ENCODE measurements at places on chromosomes 16 and 17.

DNA sequence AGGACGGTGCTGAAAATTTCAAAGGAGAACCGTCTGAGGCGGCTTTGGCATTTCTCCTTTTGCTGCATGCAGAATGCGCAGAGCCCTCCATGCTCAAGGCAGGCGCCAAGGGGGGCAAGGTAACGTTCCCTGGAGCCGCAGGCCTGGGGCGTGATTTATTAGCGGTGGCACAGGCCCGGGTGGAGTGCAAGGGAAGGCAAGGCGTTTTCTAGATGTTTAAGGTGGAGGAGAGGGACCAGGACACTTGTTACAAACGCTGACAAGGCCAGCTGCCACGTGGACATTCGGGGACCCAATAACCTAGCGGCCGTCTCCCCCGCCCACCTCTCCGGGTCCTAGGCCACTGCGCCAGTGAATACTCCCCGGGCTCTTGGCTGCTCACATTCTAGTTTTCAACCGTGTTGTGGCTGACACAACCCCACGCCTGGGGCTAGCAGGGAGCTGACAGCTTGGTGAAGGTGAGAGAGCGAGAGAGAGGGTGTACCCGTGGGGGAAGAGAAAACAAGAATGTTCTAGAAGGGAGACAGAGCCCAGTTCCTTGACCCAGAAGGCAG lies 250.1 kb downstream of the C16orf95 start:
- no peaks in the 10 kb centered on the region for H3K27me3 ChIP-seq
- H3K36me3 ChIP-seq, result no peaks in the 10 kb centered on the region
- no peak for DNase-seq
- no peak overlapping the region for H3K4me3 ChIP-seq
- H3K27ac ChIP-seq, result no peak overlapping the region

DNA sequence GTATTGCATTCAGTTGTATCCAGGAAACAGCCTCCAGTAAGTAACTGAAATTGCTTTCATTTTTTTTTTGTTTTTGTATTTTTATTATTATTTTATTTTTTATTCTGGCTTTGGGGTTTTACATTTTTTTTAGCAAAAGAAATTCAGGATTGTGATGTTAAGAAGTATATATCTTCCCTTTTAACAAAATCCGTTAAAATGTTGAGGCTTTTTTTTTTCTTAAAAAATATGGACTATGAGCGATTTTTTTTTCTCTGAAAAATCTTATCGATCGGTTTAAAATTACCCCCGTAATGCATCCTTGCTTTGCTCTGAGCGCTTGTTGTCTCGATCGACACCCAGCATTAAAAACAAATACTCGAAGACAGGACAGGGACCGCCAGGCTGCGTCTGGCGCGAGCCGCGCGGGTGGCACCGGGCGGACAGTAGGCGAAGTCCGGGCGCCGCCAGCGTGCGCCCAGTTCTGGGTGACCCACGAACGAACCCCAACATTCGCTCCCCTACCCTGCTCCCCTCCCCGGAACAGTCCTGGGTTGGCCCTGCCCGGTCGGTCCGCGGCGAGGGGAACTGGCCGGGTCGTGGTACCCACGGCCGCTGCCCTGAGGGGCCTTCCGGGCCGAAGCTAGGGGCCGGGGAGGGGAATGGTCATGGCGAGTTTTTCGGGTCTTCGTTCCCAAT lies 482 bp downstream of the BAHCC1 start:
- no peak for DNase-seq
- peak overlapping the region; percentile 78 for H3K4me3 ChIP-seq
- peaks cover 50% of the 10 kb centered on the region for H3K4me1 ChIP-seq
- no peaks in the 10 kb centered on the region for H3K27me3 ChIP-seq
- H3K36me3 ChIP-seq, result no peaks in the 10 kb centered on the region
- H3K27ac ChIP-seq, result peak overlapping the region; percentile 95

GRCh38 chr16:35194681-35195080 lies 1735.3 kb downstream of the TP53TG3F start:
- no peaks in the 10 kb centered on the region for H3K4me1 ChIP-seq
- no peak for DNase-seq
- no peak overlapping the region for H3K27ac ChIP-seq
- no peaks in the 10 kb centered on the region for H3K27me3 ChIP-seq
- H3K4me3 ChIP-seq, result no peak overlapping the region
- H3K36me3 ChIP-seq, result no peaks in the 10 kb centered on the region

GRCh38 chr17:68698746-68699145 lies 97.6 kb upstream of the FAM20A start:
- no peaks in the 10 kb centered on the region for H3K27me3 ChIP-seq
- no peak for DNase-seq
- no peak overlapping the region for H3K27ac ChIP-seq
- H3K4me3 ChIP-seq, result no peak overlapping the region
- H3K4me1 ChIP-seq, result peaks cover 36% of the 10 kb centered on the region

- no peak overlapping the region for H3K4me3 ChIP-seq
- no peaks in the 10 kb centered on the region for H3K27me3 ChIP-seq
- no peaks in the 10 kb centered on the region for H3K36me3 ChIP-seq
- no peaks in the 10 kb centered on the region for H3K4me1 ChIP-seq
- DNase-seq, result no peak
- no peak overlapping the region for H3K27ac ChIP-seq
Observed at GRCh38 chr16:54266363-54266955, 20.1 kb downstream of the IRX3 start.

DNA sequence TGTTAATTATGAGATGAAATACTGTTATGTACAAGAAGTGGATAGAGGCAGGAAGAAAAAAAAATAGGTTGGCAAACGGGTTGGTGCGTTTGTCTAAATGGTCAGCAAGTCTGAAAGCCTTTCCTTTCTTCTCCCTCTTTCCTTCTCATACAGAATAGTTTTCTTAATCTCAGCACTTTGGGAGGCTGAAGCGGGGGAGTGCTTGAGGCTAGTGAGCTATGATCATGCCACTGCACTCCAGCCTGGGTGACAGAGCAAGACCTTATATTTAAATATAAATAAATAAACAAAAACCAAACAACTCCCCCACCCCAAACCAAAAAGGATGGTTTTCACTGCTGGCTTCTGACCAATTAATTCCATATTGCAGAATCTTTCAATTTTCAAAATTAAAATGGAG lies 74.7 kb upstream of the CORO6 start:
- DNase-seq, result no peak
- no peak overlapping the region for H3K4me3 ChIP-seq
- H3K36me3 ChIP-seq, result no peaks in the 10 kb centered on the region
- H3K4me1 ChIP-seq, result peaks cover 18% of the 10 kb centered on the region

DNA sequence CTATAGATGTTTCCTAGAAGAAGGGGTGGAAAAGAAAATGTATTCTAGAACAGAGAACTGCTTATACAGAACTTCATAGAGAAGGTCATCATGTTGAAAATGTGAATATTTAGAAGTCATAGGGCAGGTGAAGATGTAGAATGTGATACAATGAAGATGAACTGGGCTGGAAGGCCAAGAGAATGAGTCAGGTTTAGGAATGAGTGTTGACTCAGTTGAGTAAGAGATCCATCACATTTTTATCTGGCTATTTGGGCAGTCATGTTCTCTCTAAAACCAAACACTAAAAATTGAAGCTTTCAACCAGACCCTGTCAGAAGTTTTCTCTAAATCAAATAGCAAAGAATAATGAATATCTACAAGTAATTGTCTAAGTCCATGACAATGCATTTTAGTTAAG lies 660.5 kb downstream of the KCNJ2 start:
- no peaks in the 10 kb centered on the region for H3K27me3 ChIP-seq
- DNase-seq, result no peak
- H3K4me3 ChIP-seq, result no peak overlapping the region
- H3K36me3 ChIP-seq, result no peaks in the 10 kb centered on the region
- no peak overlapping the region for H3K27ac ChIP-seq
